ENCODE measurements at places on chromosomes 16 and 17.

GRCh38 chr17:58508341-58509067, 5.9 kb downstream of the MTMR4 start:
- DNase-seq = no peak

DNA sequence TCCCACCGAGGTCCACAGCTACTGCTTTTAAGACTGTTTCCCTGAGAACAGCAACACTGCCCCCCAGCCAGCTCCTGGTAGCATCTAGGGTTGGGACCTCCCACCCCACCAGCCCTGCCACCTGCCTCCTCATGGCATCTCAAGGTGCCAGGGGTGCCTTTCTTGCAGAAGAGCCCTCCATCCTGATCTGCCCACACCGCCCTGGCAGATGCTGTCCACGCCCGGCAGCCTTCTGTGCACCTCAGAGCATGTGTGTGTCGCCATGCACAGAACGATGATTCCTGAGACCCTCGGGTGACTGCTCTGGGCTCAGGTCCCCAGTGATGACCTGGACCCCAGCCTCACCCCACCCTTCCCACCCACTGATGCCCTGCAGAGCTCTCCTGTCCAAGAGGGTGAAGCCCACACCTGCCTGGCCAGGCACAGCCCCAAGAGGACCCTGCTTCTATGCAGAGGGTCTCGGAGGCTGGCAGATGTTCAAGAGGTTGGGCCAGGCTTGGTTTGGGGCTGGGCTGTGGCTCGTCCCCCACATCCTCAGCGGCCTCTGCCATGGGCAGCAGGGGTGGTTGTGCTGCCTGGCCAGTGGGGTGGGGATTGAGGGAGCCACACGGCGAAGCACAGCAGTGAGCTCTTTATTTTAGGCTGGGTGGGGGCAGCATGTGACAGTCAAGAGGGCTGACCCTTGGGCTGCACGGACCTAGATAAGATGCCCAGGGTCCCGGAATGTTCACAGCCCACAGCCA, 5.2 kb upstream of the SPATA2L start:
- no peak for DNase-seq

DNA sequence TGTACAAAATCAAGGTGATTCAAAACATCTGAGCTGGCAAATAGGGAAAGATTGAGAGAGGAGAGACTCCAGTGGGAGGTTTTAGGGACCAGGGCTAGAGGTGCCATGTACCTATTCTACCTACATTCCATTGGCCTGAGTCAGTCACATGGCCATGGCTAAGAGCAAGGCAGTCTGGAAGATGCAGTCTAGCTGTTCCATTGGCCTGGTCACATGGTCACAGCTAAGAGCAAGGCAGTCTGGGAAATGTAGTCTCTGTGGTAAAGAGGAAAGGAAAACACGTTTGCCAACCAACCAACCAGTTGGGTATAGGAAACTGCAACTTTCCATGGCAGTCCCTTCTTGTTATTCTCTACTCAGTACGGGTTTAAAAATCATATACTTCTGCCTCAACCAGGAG, 369.1 kb downstream of the XYLT1 start:
- DNase-seq = no peak

- no peak for DNase-seq
Measured at GRCh38 chr17:31416503-31416923, 25.0 kb downstream of the RAB11FIP4 start.

DNA sequence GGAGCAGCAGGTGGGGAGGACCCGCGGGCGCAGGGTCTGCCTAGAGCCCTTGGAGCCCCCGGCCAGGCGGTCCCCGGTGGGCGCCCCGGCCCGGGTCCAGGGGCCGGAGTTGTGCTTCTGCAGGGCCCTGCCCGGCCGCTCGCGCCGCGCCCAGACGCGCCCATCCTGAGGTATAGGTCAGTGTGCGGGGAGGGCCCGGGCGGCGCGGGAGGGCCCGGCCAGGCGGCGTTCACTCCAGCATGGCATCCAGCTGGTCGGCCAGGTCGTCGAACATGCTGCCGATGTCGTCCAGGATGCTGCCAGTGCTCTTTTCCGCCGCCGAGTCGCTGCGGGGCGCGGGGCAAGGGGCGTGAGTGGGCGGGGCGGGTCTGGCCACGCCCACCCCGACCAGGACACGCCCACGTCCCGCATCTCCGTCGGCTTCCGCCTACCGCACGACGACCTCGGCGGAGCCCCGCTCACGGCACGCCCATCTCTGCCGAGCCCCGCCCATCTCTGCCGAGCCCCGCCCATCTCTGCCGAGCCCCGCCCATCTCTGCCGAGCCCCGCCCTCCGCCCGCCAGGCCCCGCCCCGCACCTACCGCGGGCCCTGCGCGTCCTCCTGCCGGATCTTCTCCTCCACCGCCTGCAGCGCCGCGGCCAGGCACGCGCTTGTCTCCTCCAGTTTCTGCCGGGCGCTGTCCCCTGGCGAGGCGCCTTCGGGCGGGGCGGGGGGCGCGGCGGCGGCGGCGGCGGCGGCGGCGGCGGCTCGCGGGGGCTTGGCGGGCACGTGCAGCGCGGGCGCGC, 17.9 kb downstream of the CASKIN1 start:
- peak; percentile 10 for DNase-seq

DNA sequence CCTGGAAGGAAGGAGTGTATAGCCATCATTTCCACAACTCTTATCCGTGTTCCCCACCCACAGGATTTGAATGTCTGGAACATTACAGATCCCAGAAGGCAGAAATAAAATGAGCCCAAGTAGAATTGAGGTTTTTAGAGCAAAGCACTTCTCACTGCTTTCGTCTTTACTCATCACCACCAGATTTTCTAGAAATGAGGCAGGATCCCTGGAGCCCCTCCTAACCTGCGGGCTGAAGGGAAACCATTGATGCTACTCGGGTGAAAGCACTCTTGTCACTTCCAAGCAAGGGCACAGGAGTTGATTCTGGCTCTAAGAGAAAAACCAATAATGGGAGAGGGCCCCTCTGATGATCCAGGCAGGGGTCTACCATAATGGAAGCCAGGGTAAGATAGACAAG, 2.8 kb upstream of the ALDOC start:
- no peak for DNase-seq

- DNase-seq = peak; percentile 92
Measured at GRCh38 chr16:57807968-57808528, 5.8 kb upstream of the KIFC3 start.

DNA sequence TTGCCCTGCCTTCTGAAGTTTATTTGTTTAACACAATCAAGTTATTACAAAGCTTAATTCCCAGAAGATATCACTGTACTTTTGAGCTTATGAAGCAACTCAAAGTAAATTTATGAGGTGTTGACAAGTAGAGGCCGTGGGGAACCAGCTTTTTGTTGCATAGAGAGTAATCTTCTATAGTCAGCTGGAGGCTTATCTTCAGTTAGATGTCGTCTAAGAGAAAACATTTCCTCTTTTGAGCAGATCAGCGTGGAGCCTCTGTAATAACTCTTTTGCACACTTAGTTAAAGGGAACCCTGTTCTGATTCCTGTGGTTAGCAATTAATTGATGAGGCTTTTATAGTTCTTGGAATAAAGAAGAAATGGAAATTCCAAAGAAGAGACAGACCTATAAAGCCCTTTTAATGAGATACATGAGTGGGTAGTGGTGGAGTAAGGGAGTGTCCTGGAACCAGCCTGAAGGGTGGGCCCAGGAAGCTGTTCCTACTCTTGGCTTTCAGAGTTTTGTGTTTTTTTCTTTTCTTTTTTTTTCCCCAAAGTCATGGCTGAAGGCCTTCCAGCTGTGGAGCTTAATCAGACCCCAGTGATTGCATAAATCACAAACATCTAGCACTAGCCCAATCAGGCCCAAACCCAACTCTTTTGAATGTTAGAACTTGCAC, 28.9 kb upstream of the MAP3K14 start:
- peak; percentile 69 for DNase-seq

DNA sequence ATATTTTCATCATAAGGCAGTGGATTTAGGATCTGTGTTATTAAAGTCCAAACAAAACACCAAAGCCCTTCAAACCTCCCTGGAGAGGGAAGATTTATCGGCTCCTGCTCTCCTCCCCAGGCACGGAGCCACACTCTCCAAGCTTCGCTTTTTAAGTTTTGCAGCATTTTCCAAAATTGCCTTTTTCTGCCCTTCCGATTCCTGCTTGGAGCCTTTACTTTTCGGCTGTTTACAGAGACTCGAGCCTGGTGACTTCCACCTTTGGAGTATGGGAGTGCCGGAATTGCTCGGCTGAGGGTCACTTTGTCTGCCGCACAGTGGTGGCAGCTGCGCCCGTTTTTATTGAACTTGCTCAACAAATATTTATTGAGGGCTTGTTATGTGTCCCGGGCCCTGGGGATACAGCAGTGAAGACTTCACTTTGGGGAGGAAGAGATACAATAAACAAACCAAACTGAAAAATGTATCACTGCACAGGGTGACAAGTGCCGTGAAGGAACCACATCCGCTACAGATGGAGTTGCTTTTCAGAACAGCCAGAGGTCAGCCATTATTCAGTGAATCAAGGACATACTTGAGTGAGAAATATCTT, 185.5 kb downstream of the NTN1 start:
- no peak for DNase-seq

- no peak for DNase-seq
Measured at GRCh38 chr17:61621317-61621716, 30.3 kb upstream of the NACA2 start.

DNA sequence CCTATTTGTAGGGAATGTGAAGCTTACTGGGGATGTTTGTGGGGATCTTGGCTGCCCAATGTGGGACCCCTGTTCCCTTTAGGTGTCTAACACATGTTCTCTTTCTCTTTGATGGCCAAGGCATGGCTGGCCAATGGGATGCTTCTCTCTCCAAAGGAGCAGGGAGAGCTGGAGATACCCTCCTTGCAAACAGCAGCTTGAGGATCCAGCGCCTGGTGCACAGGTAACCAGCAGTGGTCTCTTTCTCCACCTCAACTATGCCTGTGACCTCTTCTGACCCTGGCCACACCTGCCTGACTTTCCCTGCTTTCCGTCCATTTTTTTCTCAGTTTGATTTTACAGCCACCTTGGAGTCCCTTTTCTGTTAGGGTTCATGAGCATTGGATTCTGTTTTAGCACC, 16.8 kb upstream of the NKD1 start:
- DNase-seq = no peak

DNA sequence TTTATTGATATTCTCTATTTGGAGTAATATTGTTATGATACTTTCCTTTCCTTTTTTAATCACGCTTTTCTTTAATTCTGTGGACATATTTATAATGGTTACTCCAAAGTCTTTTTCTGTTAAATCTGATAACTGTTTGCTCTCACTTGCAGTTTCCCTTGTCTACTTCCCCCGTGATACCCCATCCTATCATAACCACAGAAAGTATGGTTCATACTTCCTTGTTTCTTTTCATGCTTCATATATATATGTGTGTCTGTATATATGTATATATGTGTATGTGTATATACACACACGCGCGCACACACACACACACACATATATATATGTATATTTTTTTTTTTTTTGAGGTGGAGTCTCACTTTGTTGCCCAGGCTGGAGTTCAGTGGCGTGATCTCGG, 23.5 kb downstream of the SPECC1 start:
- no peak for DNase-seq

All from AG08395 (cell line).